Stromal cell of bone marrow (primary cell): ENCODE measurements at places on chromosomes 11 and 22.

DNA sequence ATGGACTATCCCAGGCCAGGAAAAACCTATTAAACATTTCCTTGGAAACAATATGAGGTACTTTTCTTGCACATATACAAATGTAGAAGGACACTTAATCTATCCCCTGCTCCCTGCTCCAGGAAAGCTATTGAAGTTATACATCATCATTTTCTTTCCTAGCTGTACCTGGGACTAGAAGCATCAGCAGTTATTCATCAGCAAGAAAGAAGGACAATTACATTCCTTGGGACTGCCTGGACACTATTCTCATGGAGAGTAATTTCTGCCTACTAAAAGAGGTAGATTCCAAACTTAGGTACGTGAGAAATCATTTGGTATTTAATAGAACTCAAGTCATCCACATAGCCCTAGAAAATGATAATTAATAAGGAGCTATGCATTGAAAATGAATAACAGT, 51.0 kb upstream of the PICALM start:
- no peak for DNase-seq

GRCh38 chr11:126570489-126570888, 215.0 kb downstream of the ST3GAL4 start:
- DNase-seq, result no peak

DNA sequence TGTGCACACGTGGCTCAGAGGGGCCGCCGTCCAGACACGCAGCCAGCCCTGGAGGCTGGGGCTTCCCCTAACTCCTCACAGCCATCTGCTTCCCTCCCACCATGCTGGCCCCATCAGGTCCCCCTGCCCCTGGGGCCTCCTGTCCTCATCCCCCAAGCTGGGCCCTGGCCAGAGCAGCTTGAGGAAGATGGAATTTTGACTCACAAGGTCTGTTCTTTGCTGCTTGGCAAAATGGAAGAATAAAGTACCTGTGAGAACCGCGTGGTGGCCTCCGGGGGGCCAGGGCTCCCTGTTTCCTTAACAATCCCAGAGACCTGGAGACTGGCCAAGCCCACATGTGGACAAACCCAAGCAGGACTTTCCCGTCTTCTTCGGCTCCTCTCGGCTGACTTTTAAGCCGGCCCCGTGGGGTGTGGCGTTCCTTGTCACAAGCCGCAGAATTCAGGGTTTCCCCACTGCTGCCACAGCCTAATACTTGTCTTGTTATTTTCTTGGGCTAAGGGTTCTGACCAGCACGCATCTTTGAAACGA, 872.8 kb downstream of the BRD1 start:
- DNase-seq, result no peak

DNA sequence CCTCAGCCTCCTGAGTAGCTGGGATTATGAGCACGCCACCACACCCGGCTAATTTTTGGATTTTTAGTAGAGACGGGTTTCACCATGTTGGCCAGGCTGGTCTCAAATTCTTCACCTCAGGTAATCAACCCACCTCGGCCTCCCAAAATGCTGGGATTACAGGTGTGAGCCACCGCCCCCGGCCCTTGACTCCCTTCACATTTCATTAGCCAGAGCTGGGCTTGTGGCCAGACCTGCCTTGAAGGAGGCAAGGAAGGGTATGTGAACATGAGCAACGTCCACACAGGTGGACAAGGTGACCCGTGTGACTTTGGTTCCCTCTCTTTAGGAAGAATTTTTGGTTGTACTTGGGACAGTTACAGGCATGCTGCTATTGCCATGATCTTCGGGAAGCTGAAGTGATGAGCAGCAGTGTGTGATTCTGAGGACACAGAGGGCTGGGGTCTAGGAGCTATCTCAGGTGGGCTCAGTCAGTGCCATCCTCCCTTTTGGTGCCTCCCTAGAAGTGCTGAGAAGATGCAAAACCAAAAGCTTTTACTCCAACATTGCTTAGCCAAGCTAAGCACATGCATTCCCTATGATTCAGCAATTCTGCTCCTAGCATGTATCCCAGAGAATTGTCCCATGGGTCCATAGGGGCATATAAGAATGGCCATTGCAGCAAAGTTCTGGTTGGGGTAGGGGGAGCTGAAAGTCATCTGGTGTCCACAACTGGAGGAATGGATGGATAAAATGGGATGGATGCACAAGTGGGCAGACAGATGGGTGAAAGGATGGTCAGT, 6.1 kb downstream of the AP5B1 start:
- no peak for DNase-seq

DNA sequence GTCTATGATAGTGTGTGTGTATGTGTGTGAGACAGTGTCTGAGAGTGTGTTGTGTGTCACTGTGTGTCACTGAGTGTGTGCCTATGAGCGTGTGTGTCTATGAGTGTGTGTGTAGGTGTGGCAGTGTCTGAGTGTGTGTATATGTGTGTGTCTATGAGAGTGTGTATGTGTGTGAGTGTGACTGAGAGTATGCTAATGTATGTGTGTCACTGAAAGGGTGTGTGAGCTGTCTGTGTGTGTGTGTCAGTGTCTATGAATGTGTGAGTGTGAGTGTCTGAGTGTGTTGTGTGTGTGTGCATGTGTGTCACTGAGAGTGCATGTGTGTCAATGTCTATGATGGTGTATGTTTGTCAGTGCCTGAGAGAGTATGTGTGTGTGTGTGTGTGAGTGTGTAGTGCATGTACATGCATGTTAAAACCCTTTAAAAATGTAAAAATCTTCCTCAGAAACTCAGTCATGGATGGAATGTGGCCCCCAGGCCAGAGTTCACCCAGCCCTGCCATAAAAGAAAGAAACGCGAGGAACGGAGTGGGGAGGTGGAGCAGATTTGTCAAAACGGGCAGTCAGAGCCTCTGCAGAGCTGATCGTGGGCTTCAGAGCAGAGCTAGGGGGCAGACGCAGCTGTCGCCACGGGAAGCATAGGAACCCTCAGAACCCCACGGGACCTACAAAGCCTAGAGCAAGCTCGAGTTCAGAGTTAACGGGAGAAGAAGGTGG, 218.8 kb downstream of the CTTN start:
- DNase-seq, result no peak

DNA sequence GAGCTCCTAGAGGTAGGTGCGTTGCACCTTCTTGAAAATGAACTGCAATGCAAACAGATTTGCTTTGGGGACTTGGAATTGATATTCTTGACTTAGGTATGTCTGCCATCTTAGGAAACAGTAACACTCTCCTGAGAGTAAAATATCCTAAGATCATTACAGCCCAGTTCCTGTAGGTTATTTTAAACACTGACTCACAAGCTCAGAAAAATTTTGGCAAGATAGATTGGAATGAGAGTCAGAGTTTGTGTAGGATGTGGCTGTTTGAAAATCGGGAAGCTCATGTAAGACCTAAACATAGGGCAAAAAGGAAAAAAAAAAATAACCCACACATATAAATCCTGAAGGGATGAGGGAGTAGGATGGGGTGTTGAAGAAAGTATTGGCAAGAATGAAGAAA, 377.0 kb upstream of the LRRC4C start:
- DNase-seq, result no peak

DNA sequence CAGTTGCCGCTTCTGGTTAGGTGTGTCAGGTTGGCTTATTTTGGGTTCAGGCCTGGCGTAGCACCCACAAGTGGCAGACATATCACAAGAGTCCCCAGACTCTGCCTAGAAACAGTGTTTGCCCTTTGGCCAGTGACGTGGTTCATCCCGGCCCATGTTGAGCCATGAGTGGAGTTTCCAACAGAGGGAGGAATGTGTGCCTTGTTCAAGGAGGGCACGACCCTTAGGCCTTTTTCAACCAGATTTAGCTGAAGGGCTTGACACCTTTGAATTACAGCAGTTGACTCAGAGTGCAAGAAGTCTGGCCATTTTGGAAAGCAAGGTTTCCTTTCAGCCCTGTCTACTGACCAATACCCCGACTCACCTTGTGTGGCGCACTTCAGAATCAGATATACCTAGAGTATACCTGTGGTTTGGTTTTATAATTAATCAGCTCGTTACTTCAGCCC, 15.1 kb upstream of the AIFM3 start:
- DNase-seq, result no peak

DNA sequence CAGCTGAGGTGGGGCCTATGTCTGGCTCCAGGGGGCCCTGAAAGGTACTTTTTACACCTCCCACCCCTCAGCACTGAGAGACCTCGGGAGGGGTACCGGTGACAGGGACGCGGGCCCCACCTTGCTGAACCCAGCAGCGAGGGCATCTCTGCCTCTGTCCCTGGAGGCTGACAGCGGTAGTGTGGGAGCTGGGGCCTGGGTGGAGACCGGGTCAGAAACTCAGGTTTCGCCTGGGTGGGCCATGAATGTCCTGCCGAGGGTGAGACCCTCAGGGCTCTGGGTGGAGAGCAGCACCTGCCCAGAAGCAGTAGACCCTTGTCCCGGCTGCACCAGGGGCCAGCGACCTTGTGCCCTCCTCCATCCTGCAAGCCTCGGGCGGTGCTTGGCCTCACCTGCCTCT, 22.2 kb downstream of the PTDSS2 start:
- no peak for DNase-seq

GRCh38 chr22:25091458-25091857, 108.2 kb upstream of the CRYBB3 start:
- DNase-seq, result no peak

DNA sequence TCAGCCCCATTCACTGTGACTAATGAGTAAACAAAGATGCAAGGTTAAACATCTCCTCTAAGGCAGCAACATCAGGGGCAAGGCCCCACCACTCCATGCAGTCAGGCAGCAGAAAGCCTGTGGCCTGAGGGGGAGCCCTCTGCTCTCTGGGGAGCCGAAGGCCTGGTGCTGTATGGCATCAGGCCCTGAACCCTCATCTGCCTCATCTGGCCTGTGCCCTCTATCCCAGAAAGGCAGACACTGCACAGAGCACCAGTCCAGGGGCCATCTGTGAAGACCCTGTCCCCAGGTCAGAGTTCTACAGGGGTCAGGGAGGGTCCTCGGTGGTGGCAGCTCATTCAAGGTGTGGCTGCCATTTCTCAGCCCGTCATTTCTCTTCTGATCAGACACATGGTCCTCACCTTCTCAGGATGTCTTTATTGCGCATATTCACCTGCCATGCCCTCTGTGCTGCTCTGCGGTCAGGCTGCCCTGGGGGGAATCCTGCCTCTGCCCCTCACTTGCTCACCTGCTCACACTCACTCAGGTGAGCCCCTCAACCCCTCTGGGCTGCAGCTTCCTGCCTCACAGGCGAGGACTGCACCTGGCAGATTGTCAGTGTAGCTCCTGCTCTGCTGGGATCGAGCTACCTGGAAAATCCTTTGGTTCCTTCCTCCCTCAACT, 103.1 kb upstream of the PITPNB start:
- no peak for DNase-seq

DNA sequence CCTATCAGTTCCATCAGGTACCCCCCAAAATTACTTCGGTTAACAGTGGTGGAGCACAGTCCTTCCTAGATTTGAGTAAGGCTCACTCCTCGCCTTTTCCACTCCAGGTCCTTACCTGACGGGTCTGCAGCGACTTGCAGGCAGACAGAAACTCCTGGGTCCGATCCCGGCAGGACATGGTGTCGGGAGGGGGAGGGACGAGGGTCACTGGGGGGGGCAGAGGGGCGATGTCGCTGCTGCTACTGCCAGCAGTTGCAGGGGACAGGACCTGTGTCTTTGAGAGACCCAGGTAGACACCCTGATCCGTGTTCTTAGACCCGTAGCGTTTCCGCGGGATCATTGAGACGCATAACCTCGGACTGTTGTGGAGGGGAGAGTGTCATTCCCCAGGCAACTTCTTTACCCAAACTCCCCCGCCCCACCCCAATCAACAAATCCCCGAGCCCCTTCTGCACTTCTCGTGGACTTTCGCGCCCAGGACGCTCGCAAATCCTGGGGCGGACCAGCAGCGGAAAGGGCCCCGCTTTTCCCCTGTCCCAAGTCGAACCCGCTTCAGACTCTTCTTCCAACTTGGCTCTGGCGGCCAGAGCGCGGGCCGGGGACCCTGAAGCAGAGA, 839 bp downstream of the STX5 start:
- no peak for DNase-seq

DNA sequence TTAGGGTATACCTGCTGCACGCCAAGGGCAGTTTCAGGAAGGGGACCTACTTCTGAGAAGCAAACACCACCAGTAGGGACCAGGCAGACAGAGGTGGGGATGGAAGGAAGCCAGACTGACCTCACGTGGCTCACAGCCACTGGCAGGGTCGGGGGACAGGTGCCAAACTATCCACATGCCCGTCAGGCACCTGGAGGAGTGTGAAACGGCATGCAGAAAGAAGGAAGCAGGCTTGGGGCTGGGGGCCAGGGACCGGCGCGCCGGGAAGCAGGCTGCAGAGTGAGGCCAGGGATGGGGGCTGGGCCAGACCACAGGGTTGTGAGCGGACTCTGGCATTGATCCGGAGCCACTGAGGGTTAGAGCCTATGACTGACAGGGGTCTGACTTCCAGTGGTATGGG, 47.5 kb downstream of the CDKN1C start:
- DNase-seq, result no peak

DNA sequence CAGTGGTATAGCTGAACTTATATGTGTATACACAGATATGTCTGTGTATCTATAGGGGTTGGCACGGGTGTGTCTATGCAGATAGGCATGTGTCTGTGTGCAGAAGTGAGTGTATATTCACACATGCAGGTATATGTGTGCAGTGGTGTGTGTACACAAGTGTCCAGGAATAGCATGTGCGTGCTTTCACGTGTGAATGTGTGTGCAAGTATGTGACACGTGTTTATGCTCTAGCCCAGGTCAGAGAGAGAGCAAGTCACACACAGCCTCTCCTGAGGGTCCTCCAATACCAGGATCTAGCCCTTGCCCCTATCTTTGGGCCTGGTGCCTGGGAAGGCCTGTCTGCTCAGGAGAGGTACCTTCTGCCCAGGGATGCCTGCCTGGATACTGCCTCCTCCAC, 26.3 kb downstream of the PDE2A start:
- no peak for DNase-seq

- DNase-seq, result no peak
Observed at GRCh38 chr22:36760786-36761185, 15.1 kb downstream of the IFT27 start.

- DNase-seq, result no peak
Observed at GRCh38 chr11:95711162-95711944, 78.2 kb downstream of the FAM76B start.

- DNase-seq, result no peak
Observed at GRCh38 chr11:130110339-130111108, 40.8 kb downstream of the APLP2 start.

- no peak for DNase-seq
Observed at GRCh38 chr11:79241852-79242241, 199.0 kb downstream of the TENM4 start.

- no peak for DNase-seq
Observed at GRCh38 chr22:23183061-23183698, 2.9 kb downstream of the BCR start.

DNA sequence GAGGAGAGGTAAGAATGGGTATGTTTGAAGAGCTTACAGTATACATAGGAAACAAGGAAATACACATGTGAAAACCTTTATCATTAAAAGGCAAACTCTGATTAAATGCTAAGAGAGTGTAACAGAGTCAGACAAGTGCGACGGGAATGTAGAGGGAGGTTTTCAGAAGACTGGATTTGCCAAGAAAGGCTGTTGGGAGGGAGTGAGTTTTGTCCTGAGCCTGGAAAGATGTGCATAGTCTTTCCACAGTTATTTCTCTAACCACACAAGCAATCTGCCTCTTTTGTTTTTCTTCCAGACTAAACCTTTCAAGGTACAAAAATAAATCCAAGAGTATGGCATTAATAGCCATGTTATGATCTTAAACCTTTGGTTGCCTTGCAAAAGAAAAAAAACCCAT, 170.9 kb downstream of the KIRREL3 start:
- DNase-seq, result no peak

- DNase-seq, result no peak
Observed at GRCh38 chr11:45328726-45329125, 42.6 kb upstream of the SYT13 start.

- no peak for DNase-seq
Observed at GRCh38 chr11:95279921-95280868, 49.2 kb upstream of the SESN3 start.

- DNase-seq, result no peak
Observed at GRCh38 chr11:92801685-92802084, 167.8 kb upstream of the MTNR1B start.
